Testis (tissue), 5 donors: ENCODE measurements at places on chromosomes 7 and 10. TPM values are rescaled to one million over a fixed set of nuclear protein-coding genes. Genes with fewer than 3 reads are reported as not detected.

DNA sequence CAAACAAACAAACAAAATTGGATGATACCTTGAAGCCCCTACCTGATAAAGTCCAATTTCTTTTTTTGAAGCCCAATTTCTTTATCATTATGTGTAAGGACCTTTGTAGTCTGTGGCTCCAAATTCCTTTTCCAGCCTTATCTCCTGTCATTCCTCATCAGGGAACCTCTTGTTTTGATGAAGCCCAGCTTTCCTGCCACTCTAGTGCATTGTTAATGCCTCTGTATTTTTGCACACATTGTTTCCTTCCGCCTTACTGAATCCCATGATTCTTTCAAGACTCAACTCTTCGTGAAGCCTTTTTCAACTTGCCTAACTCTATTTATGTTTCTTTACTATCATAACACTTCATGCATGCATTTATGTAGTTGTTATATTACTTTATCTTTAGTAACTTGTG, 3.3 kb downstream of the FBH1 start:
- DNase-seq, result no peak

The FAM25C gene
- total RNA-seq, result not detected

DNA sequence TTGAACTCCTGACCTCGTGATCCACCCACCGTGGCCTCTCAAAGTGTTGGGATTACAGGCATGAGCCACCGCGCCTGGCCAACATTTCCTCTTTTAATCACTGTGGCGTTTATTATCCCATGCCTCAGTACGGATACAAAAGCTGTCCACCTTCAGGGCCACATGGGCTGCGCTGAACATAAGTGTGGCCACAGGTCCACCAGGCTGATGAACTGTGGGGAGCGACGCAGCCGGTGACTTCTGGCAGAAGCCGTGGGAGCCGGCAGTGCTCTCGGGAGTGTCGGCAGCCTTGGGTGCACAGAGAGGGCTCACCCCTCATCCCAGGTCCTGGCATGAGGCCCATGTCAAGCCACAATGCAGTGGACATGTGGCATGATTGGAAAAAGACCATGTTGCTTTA, 223.6 kb downstream of the TNS3 start:
- DNase-seq, result no peak

DNA sequence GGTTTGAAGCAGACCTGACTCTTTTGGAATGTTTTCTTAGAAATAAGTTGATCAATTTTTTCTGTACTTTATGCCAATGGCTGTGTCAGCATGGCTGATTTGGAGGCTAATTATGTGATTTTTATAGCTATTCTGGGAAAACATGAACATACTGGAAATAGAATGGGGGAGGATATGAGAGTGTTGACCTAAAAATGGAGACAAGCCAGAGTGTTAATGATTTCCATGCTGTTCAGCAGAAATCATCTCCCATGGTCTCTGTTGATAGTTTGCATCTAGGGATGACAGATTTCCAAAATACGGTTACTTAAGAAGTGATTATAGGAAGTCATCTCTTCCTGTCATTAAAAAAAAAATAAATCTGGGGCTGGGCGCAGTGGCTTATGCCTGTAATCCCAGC, 32.7 kb upstream of the DMTF1 start:
- no peak for DNase-seq

GRCh38 chr10:58511765-58512490, 744 bp upstream of the BICC1 start:
- DNase-seq, result peak; percentile 71

DNA sequence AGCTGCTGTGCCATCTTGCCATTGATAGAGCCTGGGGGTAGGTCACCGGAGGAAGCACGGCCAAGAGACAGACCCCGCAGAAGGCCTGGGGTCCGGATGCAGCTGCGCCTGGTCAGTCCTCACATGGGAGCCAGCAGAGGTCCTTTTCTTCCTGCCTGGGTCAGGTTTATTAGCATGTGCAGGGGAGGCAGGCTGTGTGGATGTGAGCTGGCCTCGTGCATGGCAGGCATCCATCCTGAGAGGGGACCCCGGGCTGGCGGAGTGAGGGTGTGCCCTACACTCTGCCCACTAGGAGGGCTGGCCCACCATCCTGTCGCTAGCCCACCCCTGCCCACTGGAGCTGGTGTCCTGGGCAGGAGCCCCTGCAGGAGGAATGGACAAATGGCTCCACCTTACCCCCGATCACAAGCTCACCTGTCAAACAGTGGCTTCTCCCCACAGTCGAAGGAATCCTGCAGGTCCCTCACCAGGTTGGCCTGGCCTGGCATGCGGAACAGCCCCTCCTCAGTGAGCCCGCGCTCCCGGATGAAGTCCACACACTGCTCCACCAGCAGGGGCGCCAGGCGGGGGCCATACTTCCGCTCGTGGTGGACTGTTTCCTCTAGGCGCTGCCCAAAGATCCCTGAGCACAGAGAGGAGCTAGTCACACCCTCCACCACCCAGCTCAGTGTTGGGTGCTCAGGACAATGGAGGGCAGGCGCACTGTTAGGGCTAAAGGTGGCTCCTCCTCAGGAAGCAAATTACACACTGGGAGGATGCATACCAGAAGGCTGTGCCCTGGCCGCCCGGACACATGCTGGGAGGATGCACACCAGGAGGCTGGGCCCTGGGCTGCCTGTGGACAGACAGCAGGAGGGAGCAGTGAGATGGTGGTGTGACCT, 145.4 kb downstream of the ARHGAP22 start:
- no peak for DNase-seq

DNA sequence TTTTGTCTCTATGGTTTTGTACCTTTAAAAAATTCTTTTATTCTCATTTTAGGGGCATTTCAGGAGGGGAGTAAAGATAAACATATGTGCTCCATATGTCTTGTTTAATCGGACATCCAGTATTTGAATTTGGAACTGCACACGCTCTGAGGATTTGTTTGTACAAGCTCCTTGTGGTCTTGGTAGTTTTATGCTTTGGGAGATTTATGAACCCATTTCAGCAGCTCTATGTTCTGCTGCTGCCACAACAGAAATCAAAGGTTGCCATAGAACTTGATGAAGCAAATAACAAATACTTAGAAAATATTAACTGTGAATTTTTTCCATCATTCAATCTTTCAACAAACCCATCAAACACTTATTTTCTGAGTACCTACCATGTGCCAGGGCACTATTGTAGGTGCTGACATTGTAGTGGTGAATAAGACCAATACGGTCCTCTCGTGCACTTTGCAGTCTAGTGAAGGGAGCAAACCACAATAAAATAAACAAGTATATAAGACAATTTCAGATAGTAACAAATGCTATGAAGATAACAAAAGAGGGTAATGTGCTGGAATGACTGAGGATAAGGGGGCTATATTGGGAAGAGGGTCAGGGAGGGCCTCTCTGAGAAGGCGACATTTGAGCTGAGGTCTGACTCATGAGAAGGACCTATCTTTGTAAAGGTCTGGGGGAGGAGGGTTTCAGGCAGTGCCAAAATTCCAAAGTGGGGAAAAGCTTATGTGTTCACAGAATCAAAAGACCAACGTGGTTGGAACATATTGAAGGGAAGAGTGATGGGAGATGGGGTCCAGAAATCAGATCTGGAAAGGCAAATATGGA, 30.4 kb downstream of the MYPN start:
- no peak for DNase-seq

DNA sequence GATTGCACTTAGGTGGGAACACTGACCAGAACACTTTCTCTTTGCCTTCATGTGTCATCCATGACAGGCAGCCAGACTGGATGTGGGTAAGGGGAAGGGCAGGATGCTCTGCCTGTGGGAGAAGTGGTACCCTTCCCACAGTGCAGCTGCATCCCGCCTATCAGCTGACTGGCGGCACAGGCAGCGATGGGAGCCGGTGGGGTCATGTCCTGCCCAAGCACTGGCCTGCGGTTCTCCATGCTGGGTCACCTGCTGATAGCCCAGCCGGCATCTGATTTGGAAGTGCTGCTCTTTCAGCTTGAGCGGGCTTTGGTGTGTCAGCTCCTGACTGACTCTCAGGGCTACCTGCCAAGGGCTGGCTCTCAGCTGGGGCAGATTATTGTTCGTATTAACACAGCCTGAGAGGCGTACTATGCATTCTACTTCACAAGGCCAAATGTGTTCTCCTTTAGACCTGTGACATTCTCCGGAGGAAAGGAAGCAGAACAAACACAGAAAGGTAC, 105.2 kb upstream of the PDLIM1 start:
- no peak for DNase-seq

GRCh38 chr10:69965919-69966662, 86.6 kb upstream of the MACROH2A2 start:
- DNase-seq, result peak; percentile 12

DNA sequence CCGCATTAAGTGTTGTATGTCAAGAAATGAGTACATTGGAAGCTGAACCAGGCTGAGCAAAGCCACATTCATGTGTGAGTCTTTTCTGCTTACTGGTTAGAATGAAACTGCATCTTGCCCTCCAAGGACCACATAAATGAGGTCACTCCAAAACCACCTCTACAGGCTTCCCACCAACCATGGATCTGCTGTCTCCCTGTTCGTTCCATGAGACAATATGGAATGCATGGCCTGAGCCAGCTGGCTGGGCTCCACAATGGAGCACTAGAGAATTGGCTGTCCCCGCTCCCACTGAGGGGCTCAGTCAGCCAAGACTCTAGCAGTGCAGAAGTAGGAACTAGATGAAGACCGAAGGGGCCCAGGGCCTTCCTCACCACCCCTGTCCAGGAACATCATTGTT, 120.8 kb downstream of the TNS3 start:
- DNase-seq, result peak; percentile 65

DNA sequence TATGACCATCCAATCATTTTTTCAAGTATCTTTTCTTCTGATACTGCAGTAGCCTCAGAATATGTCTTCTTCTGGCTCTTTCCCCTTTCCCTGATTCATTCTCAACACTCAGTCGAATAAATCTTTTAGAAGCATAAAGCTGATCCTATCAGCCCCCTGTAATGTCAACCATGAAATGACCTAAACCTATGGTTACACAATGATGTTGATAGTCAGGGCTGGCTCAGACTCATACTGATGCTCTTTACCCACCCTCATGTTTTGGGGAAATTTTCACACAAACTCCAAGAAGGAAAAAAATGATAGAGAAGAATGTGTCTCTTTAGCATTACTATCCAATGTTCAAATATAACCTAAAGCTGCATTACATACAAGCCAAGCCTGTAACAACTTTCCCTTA, 76.0 kb downstream of the AASS start:
- DNase-seq, result no peak

GRCh38 chr10:58704671-58705141, 192.0 kb downstream of the BICC1 start:
- no peak for DNase-seq

The PARD3 gene
- 49.5 TPM for total RNA-seq

GRCh38 chr7:27171637-27172314, 2.3 kb downstream of the HOXA10 start:
- no peak for DNase-seq

The ARHGAP22 gene
- total RNA-seq, result 6.2 TPM

DNA sequence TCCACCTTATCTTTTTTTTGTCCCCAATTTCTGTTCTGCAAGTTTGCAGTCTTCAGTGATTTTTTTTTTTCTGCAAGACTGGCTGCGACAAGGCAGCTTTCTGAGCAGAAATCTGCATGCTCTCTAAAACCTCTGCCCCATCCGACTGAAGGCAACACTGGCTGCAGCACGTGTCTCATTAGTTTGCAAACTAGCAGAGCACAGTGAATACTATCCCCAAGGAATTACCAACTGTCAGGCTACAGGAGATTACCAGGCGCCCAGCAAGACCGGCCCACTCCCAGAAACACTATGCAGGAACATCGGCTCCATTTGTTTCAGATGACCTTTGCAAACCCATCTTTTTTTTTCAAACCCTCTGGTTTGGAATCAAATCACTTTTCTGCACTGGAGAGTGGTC, 538.8 kb downstream of the SORCS1 start:
- DNase-seq, result no peak

The LRIT1 gene
- total RNA-seq, result 4.0 TPM

The SDK1 gene
- total RNA-seq, result 36.2 TPM

DNA sequence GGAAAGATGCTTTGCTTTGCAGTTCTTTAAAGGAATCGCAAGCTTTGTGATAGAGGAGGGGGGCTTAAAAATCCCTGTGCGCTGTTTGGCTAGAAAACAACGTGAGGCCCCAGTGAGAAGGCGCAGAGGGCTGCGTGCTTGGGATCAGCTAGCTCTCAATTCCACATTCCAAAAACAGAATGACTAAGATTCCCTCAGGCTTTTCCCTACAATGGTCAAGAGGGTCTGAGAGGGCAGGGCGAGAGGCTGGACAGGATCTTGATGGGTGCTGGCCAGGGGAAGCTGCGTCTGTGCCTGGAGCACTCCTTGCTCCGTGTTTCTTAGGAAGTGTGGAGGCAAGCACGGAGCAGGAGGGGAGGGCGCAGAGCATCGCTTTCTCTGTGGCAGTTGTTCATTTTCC, 72.1 kb upstream of the INHBA start:
- no peak for DNase-seq

DNA sequence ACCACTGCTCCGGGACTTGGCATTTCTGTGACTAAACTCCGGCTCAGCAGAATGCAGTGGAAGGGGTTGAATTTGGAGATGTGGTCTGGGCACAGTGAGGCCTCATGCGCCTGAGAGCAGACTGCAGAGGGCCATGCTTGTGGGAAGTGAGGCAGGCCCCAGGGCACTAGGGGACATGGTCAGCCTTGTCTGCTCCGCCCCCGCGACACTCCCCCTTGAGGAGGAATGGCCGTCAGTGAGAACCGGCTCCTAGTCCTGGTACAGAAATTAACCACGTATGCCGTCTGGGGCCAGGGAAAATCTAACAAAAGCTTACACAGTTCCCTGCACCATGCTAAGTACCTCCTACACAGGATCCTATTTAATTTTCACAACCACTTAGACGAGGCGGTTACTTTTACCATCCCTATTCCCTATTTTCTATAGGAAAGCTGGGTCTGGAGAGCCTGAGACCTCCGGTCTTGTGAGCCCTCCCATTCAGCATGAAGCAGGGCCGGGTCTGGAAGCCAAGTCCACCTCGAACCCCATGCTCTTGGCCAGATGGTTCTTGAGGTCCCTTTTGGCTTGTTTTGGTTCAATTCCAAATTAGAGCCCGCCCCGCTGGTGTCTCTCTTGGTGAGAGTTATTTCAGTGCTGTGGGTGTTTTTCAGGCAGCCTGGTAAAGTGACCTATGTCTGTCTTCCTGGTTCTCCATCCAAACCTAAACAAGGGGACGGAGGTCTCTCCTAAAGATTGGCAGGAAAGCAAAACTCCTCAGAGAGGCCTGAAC, 87.7 kb upstream of the PITRM1 start:
- DNase-seq, result no peak

DNA sequence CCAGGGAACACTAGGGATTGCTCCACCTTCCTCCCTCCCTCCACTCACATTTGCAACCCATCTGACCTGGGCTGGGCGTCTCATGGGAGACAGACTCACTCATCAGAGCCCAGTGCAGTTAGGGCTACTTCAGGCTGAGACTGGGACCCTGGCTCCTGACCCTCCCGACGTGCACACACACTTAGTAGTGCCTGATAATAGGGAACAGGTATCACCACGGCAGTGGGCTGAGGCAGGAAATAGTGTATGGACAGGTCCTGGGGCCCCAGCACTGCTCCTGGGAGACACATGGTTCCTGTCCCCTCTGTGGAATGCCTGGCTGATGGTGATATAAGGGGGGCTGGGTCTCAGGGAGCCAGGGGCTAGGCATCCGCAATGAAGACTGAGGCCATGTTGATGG, 14.3 kb downstream of the AQP1 start:
- DNase-seq, result peak; percentile 5

- DNase-seq, result peak; percentile 45
Measured at GRCh38 chr10:109902992-109903947, 20.0 kb downstream of the XPNPEP1 start.

The RSU1 gene
- total RNA-seq, result 26.0 TPM
